T47D (cell line): ENCODE measurements at places on chromosomes 1 and 21.
A peak's percentile ranks its signal among the peaks of the same experiment; 100 is the strongest.

GRCh38 chr1:104878203-104878909 lies 1128.7 kb downstream of the AMY1C start:
- DNase-seq: no peak

DNA sequence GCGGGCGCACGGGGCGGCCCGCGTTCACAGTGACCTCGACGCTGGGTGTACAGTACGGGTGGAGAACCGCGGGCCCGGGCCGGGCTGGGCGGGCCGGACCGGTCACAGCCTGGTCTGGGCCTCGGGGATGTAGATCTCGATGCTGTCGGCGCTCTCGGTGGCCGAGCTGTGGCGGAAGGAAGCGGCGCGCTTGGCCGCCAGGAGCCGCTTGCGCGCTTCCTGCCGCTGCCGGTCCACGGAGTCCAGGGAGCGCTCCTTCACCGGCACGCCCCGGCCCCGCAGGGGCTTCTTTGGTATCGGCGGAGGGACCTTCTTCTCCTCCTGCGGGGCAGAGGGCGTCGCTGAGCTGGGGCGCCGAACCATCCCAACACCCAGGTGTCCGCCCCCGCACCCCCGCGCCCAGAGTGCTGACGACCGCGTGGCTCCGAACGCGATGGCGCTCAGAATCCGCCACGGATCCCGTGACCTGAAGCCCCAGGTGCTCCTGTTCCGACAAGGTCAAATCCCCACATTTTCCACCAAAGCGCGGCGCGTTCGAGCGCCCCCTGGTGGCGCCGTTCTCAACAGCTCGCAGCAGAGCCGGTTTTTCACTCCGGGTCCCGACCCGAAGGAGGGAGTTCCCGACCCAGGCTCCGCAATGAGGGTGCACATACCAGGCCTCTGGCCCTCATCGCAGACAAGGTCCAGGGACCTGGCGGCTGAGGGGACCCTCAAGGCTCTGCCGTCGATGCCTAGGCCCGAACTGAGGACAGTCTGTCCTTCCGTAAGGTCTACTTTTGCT lies 6.6 kb upstream of the SMIM12 start:
- DNase-seq: peak; percentile 71

DNA sequence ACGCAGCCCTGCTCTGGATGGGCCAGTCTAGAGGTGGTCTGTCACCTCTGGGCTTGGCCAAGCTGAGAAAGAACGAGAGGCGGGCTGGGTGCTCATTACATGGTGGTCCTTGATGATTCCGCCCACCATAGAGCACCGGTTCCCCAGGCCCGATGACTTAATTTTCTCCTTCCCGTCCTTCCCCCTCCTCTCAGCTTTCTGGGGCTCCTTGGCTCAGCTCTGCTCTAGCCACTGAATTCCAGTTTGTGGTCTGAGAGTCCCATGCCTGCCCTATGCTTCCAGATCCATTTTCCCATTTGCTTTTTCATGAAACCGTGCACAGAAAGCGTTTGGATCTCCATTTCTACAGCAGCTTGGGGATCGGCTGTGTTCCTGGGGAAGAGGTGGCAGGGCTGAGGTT lies 318.5 kb upstream of the C1orf174 start:
- no peak for DNase-seq

GRCh38 chr1:199733125-199733524 lies 294.4 kb upstream of the NR5A2 start:
- DNase-seq: no peak

GRCh38 chr1:167512046-167512654 lies 6.2 kb downstream of the CD247 start:
- no peak for DNase-seq

- DNase-seq: no peak
These were observed 610 bp downstream of the WDR26 start for GRCh38 chr1:224433701-224434672.

GRCh38 chr1:241964550-241965282 lies 7.1 kb downstream of the BECN2 start:
- no peak for DNase-seq

DNA sequence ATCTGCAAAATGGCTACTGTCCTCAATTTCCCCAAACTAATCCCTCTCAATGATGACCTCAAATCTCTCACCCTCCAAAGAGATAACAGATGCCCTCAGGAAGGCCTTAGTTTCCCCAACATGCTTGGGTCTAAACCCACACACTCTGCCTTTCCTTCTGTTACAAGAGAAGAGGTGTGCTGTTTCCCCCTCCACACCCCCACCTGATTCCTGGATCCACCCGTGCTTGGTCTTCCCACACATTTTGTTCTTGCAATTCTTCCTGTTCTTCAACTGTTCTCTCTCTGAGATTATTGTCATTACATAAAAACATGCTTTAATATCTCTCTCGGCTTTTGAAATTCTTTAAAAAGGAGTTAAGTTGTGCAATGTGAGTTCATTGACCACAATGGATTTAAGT lies 5.7 kb upstream of the CBR3 start:
- DNase-seq: no peak

DNA sequence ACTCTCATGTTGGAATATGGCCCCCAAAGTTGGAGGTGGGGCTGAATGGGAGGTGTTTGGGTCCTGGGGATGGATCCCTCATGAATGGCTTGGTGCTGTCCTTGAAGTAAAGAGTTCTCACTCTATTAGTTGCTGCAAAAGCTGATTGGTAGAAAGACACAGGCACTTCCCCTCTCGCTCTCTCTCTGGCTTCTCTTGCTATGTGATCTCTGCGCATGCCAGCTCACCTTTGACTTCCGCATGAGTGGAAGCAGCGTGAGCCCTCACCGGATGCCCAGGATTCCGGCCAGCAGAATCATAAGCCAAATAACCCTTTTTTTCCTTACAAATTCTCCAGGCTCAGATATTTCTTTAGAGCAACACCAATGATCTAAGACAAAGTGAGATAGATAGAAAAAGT lies 20.9 kb upstream of the CCSAP start:
- DNase-seq: no peak

GRCh38 chr1:89037186-89037585 lies 14.5 kb upstream of the GBP3 start:
- DNase-seq: no peak

- no peak for DNase-seq
These were observed 104.2 kb upstream of the DMRTA2 start for GRCh38 chr1:50527249-50527986.

GRCh38 chr1:160189649-160190625 lies at the start of gene CASQ1:
Gene CASQ1, plus strand, starts transcription at chr1:160190575. Its CDS starts 177 bp downstream, at chr1:160190752.
- DNase-seq: no peak

- DNase-seq: no peak
These were observed 73.6 kb upstream of the LRRC8B start for GRCh38 chr1:89451011-89451410.

- DNase-seq: no peak
These were observed 30.4 kb downstream of the FHAD1 start for GRCh38 chr1:15277447-15277838.

DNA sequence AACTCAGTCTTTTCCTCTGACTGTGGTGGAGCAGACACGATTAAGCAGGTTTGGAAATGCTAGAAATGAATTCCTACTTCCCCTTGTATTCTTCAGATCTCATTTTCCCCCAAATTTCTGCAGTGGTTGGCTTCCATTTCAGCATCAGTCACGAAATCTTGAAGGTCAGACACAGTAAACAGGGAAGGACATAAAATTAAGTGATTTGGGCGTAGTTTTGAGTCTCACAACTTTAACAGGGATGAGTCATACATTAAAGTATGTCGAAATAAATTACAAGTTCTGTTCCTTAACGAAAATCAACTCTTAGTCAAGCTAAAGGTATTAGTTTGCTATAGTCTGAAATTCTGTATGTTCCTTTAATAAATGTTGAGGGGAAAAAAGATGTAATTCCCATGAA lies 61.1 kb downstream of the HNRNPR start:
- DNase-seq: no peak

GRCh38 chr1:61083013-61083806 lies 849 bp downstream of the NFIA start:
- no peak for DNase-seq

GRCh38 chr1:23356471-23357137 lies 12.5 kb upstream of the HNRNPR start:
- no peak for DNase-seq

DNA sequence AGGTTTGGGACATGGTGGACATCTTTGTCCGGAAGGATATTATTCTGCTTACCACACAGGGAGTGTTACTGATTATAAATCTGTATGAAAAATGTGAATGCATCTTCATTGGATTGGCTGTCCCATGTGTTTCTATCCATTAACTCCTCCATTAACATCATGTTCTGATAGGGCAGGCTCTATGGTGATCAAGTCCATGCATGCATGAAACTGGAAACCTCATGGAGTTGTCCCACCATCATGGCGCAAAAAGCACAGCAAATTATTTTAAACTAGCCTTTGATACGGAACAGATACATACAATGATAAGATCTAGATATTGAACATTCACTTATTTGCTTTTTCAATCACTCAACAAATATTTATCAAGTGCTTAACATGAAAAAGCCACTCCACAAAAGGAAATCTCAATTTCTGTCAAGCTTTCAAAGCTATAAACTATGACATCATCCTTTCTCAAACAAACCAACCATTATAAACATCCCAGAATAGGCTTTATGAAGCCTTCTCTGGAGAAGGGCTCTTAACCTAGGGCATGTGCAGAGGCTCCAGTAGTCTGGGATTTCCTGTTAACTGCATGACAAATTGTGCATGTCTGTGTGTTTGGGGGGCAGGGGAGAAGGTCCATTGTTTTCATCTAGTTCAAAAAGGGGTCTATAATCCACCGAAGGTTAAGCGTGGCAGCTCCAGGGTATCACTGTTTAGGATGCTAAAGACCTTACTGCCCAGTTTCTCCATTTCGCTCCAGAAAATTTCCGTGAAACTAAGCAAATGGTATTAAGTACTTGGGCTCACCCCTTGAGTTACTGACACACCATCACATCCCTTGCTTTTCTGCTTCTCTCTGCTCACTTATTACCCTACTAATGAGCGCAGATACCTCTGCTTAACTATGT lies 46.1 kb downstream of the ADAMTS1 start:
- peak; percentile 38 for DNase-seq

DNA sequence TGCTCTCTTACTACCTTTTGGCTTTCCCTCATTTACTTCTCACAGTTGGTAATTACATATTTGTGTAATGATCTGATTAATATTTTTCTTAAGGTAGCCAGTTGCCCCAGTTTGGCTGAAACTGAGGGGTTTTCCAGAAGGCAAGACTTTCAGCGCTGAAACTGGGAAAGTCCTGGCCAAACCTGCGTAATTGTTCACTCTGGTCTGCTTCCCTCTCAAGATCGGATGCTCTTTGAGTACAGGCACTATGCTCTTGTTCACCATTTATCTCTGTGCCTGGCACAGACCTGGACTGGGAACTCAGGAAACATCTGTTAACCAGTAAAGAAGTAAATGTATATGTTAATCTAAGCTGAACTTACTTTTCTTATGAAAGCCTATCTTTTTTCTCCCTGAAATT lies 209.6 kb upstream of the HOOK1 start:
- no peak for DNase-seq

DNA sequence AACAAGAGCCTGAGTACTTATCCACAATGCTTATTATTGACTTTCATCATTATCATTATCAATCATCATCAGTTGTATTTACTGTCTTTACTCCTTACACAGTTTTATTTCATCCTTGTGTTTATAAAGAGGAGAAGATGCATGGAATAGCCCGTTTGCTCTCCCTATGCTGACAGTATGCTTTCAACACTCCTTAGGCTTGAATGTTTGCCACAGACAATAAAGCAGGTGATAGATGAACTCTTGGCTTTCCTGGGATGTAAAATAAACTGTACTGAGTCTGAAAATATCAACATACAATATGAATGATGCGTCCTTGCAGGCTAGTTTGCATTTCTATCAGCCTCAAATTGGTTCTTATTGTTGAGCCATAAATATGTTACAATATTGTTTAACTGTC lies 891.8 kb upstream of the NCAM2 start:
- no peak for DNase-seq

DNA sequence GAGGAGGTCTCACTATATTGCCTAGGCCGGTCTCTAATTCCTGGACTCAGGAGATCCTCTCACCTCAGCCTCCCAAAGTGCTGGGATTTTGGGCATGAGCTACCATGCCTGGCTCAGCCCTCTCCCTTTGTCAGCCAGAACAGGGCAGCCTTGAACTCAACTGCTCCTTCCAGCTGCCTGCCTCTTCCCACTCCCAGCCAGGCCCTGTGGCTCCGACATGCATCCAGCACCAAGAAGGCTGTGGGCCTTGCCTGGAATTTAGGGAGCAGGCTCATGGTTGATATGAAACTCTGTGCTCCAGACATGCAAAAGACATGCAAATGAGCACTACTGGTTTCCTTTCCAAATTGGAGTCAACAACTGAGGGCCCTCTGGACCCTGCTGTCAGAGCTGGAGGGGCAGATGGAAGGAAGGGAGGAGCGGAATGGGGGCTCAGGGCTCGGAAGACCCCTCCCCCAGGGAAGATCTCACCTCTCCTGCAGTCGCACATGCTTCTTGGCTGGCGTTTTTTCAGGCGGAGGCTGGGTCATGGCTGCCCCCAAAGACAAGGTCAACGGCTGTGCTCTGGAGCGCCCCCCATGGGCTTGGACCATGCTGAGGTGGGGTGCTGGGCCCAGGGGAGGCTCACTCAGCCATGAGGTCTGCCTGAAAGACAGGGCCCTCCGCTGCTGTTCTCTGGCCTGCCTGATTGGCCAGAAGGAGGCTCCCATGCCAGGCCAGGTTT lies 1.4 kb downstream of the PTPN7 start:
- no peak for DNase-seq

DNA sequence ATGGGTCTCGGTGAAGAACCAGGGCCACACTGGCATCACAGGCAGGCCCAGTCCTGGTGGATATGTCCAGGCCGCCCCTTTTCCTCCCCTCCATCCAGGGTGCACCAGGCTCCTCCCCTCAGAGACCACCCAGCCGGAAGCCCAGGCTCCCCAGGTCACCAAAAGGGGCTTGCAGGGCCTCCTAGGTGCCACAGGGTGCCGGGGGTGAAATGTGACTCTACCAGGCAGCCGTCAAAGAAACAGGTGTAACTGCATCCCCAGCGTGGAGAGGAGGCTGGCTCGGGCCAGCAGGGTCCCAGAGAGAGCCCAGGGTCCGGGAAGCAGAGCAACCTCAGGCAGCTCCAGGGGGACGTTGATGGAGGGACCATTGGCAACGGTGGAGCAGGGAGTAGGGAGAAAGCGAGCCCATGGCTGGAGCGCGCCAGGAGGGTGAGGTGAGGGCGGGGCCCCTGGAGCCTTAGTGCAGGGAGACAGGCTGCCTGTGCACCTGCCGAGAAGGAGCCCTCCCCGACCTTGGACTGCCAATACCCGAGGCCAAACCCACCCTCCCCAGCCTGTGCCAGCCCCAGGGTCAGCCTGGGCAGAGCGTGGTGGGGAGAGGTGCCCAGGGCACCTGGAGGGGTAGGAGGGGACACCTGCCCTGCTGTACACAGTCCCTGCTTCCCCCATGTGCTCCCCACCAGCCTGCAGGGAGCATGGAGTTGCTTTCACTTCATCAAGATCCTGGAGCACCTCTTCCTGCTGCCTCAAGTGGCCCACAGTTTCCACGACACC lies 48.3 kb upstream of the POFUT2 start:
- no peak for DNase-seq

- no peak for DNase-seq
These were observed 123.4 kb upstream of the IRF2BP2 start for GRCh38 chr1:234733427-234733826.

- no peak for DNase-seq
These were observed 31.4 kb upstream of the GBP6 start for GRCh38 chr1:89332461-89332860.
